ENCODE measurements at places on chromosomes 2 and 18. TPM values are rescaled to one million over a fixed set of nuclear protein-coding genes. Genes with fewer than 3 reads are reported as not detected.

The CFAP65 gene
- total RNA-seq, result not detected

The TNS1 gene
- total RNA-seq, result 1.0 TPM

The DNER gene
- total RNA-seq, result not detected

The FHL2 gene
- 5.7 TPM for total RNA-seq

The POMC gene
- total RNA-seq, result 3.4 TPM

The CREG2 gene
- 0.24 TPM for total RNA-seq

Data from T-helper 1 cell treated with Interleukin-12 subunit alpha and Interleukin-12 subunit beta and Interleukin-4 antibody, amounts not matched to agents 30 ng/mL and 1 ng/mL, for 36 hours (primary cell).